ENCODE measurements at places on chromosomes 7 and 10.

GRCh38 chr10:37488792-37489657 lies 363.6 kb downstream of the ANKRD30A start:
- no peak for DNase-seq

DNA sequence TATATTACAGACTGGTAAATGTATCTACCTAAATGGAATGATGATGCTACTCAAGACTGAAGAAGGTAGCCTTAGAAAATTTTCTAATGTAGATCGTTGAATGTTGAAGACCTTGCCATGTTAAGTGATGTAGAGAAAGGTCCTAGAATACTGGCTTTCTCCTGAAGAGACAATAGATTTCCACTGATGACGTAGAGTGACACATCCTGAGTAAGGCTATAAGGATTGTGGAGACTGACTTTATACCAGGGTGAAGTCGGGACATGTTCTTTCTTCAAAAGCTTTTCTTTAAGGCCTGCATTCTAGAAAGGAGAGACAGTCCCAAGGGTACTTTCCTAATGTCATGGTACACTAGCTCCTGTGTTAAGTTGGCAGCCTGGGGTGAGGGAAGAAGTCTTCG lies 58.6 kb downstream of the PCDH15 start:
- DNase-seq: no peak

GRCh38 chr7:156151658-156152057 lies 339.4 kb upstream of the SHH start:
- no peak for DNase-seq

DNA sequence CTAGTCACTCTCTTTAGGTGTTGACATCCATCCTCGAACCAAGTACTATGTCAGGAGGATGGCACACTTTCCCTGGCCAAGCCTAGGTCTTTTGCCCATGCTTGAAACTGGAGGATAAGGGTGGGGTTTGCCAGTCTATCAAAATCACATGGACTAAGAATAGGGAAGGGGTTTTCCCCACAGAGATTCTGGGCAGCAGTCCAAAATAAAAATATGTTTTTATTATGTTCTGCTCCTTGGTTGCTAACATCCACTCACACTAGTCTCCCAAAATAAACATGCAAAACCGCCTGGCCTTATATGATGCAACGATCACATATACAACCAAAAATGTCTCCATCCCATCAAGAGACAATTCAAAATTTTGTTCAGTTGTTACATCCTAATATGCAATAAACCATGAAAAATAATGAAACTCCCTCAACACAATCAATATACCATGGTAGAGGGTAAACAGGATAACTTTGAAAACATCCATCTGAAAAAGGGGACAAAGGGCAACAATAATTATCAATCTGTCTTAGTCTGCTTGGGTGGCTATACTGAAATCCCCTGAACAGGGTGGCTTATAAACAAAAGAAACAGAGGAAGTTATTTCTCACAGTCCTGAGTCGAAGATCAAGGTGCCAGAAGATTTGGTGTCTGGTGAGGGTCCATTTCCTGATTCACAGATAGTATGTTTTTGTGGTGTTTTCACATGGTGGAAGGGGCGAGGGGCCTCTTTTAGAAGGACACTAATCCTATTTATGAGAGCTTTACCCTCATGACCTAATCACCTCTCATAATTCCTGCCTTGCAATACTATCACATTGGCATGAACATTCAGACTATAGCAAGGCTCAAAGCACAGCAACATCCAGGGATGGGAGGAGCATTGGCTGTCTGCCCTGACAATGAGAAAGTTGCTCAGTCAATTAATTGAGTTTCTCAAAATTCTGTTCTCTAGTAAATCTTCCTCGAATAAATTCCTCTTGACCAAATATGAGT lies 159.3 kb downstream of the ETV1 start:
- DNase-seq: peak; percentile 64

DNA sequence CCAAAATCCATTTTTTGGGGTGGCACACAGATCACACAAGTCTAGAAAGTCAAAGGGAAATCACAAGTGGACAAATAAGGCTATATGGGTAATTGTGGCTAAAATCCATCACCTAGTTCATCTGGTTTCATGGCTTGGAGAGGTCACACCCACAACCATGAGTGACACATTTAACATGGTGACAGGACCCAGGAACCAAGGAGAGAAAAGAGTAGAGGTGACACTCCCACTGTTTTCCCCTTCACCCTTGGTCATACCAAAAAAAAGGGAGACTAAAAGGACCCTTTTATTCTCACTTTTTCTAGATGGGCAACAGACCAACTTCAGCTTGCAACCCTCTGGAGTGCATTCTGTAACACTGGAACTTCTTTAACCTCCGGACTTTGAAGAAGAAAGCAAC lies 46.2 kb upstream of the ZNF107 start:
- DNase-seq: no peak

DNA sequence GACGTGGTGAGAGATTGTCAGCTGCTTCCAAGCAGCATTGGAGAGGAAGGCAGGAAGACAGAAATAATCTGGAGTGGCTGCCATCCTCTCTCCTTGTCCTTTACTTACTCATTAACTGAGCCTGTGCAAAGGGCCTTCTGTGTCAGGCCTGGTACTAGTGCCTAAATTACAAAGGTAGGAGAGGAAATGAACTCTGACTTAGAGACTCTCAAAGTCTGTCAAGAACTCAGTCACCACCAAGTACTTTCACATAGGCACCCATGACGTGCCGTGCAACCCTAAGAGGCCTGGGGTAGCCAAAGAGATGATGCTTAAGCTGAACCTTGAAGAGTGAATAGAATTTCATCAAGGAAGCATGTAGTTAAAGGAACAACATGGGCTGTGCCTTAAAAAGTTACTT lies 866.9 kb downstream of the LRMDA start:
- no peak for DNase-seq

DNA sequence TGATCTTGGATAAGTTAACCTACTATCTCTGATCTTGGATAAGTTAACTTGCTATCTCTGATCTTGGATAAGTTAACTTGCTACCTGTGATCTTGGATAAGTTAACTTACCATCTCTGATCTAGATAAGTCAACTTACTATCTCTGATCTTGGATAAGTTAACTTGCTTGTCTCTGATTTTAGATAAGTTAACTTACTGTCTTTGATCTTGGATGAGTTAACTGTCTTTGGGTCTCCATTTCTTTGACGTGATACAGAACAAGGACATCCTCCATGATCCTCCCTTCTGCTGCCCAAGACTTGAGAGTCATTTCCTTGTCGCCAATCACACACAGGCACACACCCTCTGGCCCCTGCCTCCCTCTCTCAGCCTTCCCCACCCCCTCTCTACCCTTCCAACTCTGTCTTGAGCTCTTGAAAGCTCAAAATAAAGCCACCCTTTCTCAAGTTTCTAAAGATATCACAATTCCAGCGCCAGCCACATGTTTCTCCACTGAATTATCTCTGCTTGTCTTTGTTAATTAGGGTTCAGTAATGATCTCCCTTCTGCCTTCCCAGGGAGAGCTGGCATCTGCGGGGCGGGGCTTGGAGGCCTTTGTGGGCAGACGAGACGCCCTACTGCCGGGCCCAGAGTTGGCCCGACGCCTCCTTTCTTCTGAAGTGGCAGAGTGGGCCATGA lies 85.1 kb upstream of the GTF2I start:
- no peak for DNase-seq

DNA sequence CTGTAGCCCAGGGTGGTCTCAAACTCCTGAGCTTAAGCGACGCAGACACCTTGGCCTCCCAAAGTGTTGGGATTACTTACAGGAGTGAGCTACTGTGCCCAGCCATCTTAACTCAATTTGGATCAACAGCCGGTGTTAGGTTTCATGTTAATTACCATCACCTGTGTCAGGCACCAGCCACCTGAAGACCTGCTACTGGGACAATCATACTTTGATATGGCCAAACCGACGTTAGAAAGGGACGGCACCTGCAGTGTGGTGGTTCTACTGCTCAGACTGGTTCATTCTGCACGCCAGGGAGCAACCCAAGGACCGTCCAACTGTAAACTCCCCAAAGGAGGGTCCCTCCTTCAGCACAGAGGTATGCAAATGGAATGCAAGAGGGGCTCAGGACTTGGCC lies 74.2 kb upstream of the CYTH3 start:
- DNase-seq: no peak

GRCh38 chr7:12315049-12315448 lies 88.6 kb downstream of the VWDE start:
- no peak for DNase-seq

GRCh38 chr7:156179872-156180390 lies 367.7 kb upstream of the SHH start:
- DNase-seq: no peak

- no peak for DNase-seq
Measured at GRCh38 chr7:94656658-94656924, 658 bp upstream of the SGCE start.

Measured in fibroblast of skin of left biceps (primary cell).